ENCODE measurements at places on chromosomes 2 and 18. TPM values are rescaled to one million over a fixed set of nuclear protein-coding genes. Genes with fewer than 3 reads are reported as not detected.

The ALPP gene
- not detected for total RNA-seq

The LRP2 gene
- total RNA-seq: under 0.01 TPM

The RAB6C gene
- not detected for total RNA-seq

The PDE1A gene
- 0.27 TPM for total RNA-seq

The NDC80 gene
- 45.7 TPM for total RNA-seq

The MZT2A gene
- total RNA-seq: 66.1 TPM

The CLASP1 gene
- 87.6 TPM for total RNA-seq

The AQP4 gene
- not detected for total RNA-seq

The CHST10 gene
- 14.2 TPM for total RNA-seq

The IL1R1 gene
- 10.9 TPM for total RNA-seq

The STON1 gene
- 9.7 TPM for total RNA-seq

The TEKT4 gene
- total RNA-seq: not detected

The ZNF521 gene
- 181 TPM for total RNA-seq

The NTSR2 gene
- not detected for total RNA-seq

The SERPINB3 gene
- not detected for total RNA-seq

The TUBA3D gene
- total RNA-seq: not detected
